ENCODE measurements at places on chromosomes 4 and X. TPM values are rescaled to one million over a fixed set of nuclear protein-coding genes. Genes with fewer than 3 reads are reported as not detected.

GRCh38 chrX:40104630-40104984, 6.8 kb upstream of the BCOR start:
- H3K4me3 ChIP-seq: peak overlapping the region; percentile 48
- H3K4me1 ChIP-seq: peaks cover 29% of the 10 kb centered on the region
- no peaks in the 10 kb centered on the region for H3K36me3 ChIP-seq
- DNase-seq: peak; percentile 65
- H3K27me3 ChIP-seq: no peaks in the 10 kb centered on the region

GRCh38 chrX:54695816-54696487, 102.1 kb downstream of the ITIH6 start:
- DNase-seq: no peak
- no peak overlapping the region for H3K4me3 ChIP-seq
- no peak overlapping the region for H3K27ac ChIP-seq
- H3K27me3 ChIP-seq: no peaks in the 10 kb centered on the region
- no peaks in the 10 kb centered on the region for H3K4me1 ChIP-seq
- no peaks in the 10 kb centered on the region for H3K36me3 ChIP-seq

DNA sequence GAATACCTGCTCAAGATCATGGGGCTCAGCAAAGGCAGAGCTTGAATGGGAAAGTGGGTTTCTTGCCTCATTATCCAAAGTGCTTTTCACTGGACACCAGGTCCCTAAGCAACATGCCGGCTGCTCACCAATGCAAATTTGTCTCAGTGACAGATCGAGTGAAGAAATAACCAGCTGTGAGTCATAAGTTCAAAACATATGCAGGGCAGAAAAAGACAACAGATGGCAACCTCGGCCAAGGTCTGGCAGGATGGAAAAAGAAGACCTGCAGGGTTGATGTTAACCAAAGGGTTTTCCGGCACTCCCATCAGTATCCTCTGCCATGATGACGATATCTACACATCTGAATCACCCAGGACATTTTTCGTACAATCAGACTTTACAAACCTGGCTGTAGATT, 124.1 kb downstream of the AFAP1 start:
- H3K27ac ChIP-seq: no peak overlapping the region
- H3K4me3 ChIP-seq: no peak overlapping the region
- no peak for DNase-seq
- peaks cover 26% of the 10 kb centered on the region for H3K4me1 ChIP-seq
- H3K36me3 ChIP-seq: peaks cover 22% of the 10 kb centered on the region
- no peaks in the 10 kb centered on the region for H3K27me3 ChIP-seq

- no peak overlapping the region for H3K27ac ChIP-seq
- H3K36me3 ChIP-seq: no peaks in the 10 kb centered on the region
- H3K27me3 ChIP-seq: no peaks in the 10 kb centered on the region
- DNase-seq: no peak
These were observed 481.7 kb upstream of the AGA start for GRCh38 chr4:177923888-177924287.

DNA sequence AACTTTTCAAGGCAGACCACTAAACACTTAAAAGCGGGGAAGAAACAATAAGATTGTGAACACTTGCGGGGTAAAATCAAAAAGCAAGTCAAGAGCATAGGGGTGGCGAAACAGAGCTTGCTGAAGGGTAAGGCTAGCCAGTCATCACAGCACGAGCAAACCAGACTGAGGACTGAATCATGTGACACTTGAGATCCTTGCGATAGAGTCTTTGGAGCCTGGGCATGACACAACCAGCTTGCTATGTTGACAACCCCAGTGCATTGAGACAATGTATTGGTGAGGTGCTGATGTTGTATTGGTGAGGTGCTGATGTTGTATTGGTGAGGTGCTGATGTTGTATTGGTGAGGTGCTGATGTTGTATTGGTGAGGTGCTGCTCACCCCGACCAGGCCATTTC, 72.3 kb downstream of the SLIT2 start:
- H3K36me3 ChIP-seq: no peaks in the 10 kb centered on the region
- no peak overlapping the region for H3K4me3 ChIP-seq
- no peak for DNase-seq
- H3K27me3 ChIP-seq: no peaks in the 10 kb centered on the region
- no peak overlapping the region for H3K27ac ChIP-seq

DNA sequence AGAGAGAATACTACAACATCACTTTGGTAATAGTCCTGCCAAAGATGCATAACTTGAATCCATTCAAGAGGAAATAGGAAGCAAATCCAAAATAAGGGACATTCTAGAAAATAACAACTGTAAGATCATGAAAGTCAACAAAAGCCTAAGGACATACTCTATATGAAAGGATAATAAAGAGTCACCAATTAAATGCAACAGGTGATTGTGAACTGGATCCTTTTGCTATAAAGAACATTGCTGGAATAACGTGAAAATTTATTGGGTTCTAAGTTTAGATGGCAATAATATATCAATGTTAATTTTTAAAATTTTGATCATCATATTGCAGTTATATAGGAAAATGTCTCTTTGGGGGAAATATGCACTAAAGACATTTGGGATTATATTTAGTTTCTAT, 20.0 kb downstream of the BEX4 start:
- no peak overlapping the region for H3K27ac ChIP-seq
- H3K36me3 ChIP-seq: no peaks in the 10 kb centered on the region
- no peaks in the 10 kb centered on the region for H3K4me1 ChIP-seq
- no peak for DNase-seq

DNA sequence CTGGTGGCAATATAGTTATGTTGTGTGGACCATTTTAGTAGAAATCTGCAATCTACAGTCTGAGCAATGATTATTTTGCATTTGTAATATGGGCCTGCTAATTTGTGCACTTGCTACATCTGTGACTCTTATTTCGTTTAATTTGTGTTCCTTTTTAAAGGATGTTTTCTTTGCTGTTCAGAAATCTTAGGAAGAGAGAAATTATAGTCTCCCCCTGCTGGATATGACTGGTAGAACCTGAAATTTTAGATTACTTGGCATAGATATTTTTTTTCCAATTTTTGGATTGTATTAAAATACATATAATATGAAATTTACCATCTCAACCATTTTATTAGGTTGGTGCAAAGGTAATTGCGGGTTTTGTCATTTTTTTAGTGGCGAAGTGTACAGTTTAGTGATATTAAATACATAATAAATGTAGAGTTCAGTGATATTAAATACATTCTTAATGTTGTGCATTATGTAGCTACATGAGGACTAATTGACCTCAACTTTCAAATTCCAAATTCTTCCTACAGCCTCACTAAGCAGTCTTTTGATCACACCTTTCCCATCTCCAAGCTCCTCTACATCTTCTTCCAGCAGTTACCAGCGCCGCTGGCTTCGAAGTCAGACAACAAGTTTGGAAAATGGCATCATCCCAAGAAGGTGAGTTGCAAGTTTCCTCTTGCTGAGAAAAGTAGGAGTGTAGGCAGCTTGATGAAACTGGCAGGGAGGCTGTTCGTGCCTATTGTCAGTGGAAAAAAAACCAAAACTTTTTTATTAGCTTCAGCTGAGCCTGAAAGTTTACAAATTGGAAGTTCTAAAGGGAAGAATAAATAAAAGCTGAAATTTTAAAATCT, 82.2 kb downstream of the FNIP2 start:
- peaks cover 7% of the 10 kb centered on the region for H3K36me3 ChIP-seq
- H3K4me3 ChIP-seq: no peak overlapping the region
- no peak overlapping the region for H3K27ac ChIP-seq
- peaks cover 5% of the 10 kb centered on the region for H3K4me1 ChIP-seq
- DNase-seq: no peak

DNA sequence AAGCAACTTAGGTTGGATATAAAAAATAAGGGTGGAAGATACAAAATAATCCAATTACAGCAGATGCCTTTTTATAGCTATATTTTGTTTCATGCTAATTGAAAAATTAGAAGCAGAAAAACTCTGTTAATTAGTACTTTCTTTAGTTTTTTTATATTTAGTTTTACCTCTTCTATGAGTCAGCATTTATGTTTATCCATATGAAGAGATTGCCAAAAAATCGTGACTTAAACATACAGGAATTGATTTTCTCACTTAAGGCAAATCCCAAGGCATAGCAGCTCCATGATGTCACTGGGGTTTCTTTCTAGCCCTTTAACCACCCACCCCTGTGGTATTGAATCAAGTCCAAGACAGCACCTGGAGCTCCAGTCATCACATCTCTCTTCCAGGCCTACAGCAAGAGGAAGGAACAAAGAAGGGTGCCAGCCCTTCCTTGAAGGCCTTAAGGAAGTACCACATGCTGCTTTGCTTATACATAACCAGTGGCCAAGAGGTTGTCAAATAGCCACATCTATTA, 365.8 kb upstream of the TENM3 start:
- no peak overlapping the region for H3K4me3 ChIP-seq
- H3K4me1 ChIP-seq: no peaks in the 10 kb centered on the region
- no peaks in the 10 kb centered on the region for H3K36me3 ChIP-seq
- no peak for DNase-seq
- H3K27ac ChIP-seq: no peak overlapping the region

AP1S2 gene
- total RNA-seq: 26.2 TPM

C4orf46 gene
- total RNA-seq: 2.9 TPM

PRKG2 gene
- 9.0 TPM for total RNA-seq
